Activated CD8-positive, alpha-beta memory T cell treated with anti-CD3 and anti-CD28 coated beads for 1 hour (primary cell): ENCODE measurements at places on chromosomes 2 and 18.

GRCh38 chr18:13112982-13113381, 105.6 kb upstream of the LDLRAD4 start:
- no peak for DNase-seq

GRCh38 chr2:217016796-217017419, 157.0 kb upstream of the TNP1 start:
- no peak for DNase-seq

DNA sequence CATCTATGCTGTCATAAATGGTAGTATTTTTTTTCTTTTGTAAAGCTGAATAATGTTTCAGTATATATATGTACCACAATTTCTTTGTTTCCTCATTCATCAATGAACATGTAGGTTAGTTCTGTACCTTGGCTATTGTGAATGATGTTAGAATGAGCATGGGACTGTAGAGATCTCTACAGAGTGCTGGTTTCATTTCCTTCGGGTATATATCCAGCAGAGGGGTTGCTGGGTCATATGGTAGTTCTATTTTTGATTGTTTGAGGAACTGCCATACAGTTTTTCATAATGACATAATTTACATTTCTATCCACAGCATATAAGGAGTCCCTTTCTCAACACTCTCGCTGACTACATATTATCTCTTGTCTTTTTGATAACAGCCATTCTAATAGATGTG, 243.5 kb downstream of the CDH7 start:
- no peak for DNase-seq

GRCh38 chr18:57819671-57820460, 16.8 kb upstream of the ATP8B1 start:
- no peak for DNase-seq

- DNase-seq: no peak
Observed at GRCh38 chr2:100194951-100195350, 52.6 kb upstream of the AFF3 start.

- no peak for DNase-seq
Observed at GRCh38 chr2:131148426-131148825, 43.3 kb downstream of the PLEKHB2 start.

GRCh38 chr2:150846691-150847090, 359.2 kb upstream of the RND3 start:
- no peak for DNase-seq

- DNase-seq: no peak
Observed at GRCh38 chr18:26956863-26957262, 91.4 kb upstream of the AQP4 start.

DNA sequence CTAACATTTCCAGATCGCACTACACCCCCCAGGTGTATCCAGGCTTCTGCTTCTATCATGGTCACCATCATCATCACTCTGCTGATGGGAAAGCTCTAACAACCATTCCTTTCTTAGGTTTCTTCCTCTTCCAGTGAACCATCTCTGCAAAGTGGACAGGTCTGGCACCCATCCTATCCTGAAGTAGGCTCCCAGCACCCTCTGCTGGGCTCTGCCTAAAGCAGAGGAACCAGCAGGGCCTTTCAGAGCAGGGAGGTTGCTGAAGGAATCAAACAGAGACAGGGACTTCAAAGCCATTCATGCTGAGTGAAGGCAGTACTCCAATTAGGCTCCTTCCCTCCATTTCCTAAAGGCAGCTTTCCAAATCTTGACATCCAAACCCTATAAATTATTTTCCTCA, 27.2 kb upstream of the SATB2 start:
- DNase-seq: no peak

DNA sequence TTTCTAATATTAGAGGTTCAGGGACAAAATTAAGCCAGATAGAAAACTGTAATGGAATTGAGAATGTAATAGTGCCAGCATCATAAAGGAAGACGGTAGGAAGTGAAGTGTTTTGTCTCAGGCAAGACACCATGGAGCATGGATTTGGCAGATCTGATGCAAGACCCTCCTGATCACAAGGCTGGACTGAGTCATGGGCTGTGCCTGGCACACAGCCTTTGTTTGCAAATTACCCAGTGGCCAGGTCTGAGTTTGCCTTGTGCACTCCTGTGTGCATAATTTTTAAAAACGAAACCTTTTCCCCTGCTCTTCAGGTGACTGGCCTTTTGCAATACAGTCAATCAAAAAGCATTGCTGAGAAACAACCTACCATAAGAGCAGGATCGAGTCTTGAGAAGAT, 2.0 kb upstream of the UPP2 start:
- DNase-seq: no peak

- no peak for DNase-seq
Observed at GRCh38 chr2:129061069-129061768, 742.6 kb upstream of the HS6ST1 start.

GRCh38 chr2:74817304-74817675, 16.6 kb upstream of the HK2 start:
- no peak for DNase-seq

DNA sequence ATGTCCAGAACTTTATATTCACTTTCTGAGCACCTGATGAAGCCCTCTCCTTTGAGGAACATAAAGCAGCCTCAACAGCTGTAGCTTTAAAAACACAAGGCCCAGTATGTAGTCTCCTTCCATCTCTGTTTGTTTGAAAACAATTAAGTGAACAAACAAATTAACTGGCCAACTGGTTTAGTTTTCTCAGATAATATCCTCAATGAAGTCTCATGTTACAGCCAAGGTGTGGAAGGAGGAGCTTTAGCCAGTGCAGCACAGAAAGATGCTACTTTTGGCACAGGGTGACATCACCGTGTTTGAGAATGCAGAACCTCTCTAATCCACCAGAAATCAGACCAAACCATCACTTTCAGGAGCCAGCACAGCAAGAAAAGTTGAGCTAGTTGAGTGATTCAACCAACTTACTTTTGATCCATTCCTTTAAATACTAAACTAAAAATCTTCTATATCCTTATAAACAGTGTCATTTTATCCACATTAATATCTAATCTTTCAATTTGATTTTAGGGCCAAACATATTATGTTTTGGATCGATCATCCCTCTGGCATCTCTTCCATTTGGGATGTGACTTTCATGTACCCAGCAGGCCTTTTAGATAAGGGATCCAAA, 488.7 kb downstream of the ARHGAP15 start:
- DNase-seq: no peak

- no peak for DNase-seq
Observed at GRCh38 chr2:128245813-128246212, 72.9 kb downstream of the HS6ST1 start.

DNA sequence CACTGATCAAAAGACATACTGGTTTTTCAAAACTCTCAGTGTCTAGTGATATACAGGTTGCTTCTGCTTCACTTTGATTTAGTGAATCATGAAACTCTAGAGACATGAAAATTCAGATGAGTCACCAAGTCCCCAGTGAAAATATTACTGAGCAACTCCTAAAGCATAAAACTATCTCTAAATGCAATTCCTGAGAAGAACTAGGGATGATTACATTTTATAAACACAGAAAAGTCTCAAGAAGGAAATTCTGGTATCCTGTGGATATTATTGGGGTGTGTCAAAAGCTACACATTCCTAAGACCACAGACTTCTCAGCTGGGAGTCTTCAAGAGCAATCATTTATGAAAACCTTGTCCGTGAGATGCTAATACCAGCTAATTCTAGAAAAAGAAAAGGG, 9.7 kb downstream of the LRRTM4 start:
- no peak for DNase-seq

- DNase-seq: no peak
Observed at GRCh38 chr2:106960683-106961161, 74.8 kb upstream of the ST6GAL2 start.

- DNase-seq: no peak
Observed at GRCh38 chr2:55620123-55620779, 2.8 kb upstream of the PPP4R3B start.

GRCh38 chr2:237895544-237896506, 36.4 kb downstream of the RAMP1 start:
- no peak for DNase-seq

DNA sequence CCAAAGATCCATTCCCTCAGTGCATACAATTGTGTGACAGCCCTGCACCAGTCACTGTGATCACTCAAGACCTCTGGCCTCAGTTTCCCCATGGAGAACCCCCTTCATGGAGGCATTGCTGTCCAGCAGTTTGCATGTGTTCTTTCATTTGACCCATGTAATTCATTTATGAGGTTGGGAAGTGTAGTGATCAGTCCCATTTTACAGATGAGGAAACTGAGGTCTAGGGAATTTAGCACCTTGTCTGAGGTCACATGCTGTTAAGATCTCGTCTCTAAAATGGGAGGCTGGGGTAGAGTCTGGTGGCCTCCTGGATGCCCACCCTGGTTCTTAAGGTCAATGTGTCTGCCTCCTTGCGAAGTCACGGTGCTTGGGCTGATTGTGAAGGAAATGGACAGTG, 19.1 kb downstream of the LDLRAD4 start:
- DNase-seq: no peak

DNA sequence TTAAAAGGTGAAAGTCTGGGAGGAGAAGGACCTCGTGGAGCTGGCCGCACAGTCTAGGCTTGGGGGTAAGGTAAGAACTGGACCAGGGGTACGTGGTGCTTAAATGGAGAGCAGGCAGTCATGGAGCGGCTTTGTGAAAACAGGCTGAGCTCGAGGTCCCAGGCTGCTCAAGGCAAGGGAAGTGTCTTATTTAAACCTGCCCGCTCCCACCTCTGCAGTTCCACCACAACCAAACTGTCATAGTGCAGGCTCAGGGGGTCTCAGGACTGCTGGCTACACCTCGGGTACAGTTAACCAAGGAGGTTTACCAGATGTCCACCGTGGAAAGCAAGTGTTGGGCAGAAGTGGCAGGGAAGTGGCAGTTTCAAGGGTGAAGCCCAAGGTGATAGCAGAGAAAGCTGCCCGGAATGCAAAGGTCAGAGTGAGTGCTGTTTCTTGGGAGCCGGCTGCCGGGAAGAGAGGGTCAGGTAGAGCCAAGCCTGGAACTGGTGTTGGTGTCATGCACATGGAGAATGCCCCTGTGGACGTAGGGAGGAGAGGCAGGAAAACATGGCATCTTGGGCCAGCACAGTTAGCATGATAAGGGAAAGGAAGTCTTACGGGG, 203.3 kb downstream of the GBX2 start:
- no peak for DNase-seq

GRCh38 chr2:104406261-104406726, 447.6 kb upstream of the POU3F3 start:
- DNase-seq: no peak
